Nucleus accumbens (tissue), 56 donors: ENCODE measurements at places on chromosomes 12 and 14.

DNA sequence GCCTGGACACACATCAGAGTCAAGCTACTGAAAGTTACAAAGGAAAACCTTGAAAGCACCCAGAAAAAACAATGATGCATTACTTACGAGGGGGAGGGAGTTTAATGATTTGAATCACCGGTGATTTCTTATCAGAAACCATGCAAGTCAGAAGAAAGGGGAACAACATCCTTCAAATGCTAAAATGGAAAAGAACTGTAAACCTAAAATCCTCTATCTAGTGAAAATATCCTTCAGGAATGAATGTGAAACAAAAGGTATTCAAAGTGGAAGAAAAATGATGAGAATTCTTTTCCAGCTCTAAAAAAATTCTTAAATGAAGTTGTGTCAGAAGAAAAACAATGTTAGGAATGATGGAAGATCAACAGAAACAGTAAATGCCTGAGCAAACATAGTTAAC, 16.8 kb downstream of the SCAF11 start:
- no peak for DNase-seq

- DNase-seq, result no peak
Observed at GRCh38 chr14:96616161-96616721, 114.1 kb downstream of the PAPOLA start.

- no peak for DNase-seq
Observed at GRCh38 chr14:91918186-91918883, 29.2 kb downstream of the FBLN5 start.

DNA sequence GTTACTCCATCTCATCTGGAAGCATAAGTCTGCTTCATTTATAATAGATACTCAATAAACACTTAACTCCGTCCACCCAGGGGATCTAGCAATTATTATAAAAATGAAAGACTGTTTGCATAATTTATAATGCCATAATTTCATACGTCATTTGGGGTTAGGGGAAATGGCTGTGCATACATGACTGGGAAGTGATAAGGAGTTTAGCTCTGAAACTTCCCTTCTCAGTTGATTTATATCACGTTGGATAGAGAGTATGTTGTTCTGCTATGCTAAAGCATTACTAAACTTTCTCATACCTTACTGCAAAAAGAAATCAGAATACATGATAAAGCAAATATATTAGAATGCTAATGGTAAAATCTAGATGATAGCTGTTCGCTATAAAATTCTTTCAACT, 90.4 kb upstream of the DYNC1H1 start:
- DNase-seq, result no peak

GRCh38 chr14:74856366-74856765, 19.6 kb downstream of the PROX2 start:
- DNase-seq, result no peak

- no peak for DNase-seq
Observed at GRCh38 chr12:124493809-124494750, 73.3 kb downstream of the NCOR2 start.

DNA sequence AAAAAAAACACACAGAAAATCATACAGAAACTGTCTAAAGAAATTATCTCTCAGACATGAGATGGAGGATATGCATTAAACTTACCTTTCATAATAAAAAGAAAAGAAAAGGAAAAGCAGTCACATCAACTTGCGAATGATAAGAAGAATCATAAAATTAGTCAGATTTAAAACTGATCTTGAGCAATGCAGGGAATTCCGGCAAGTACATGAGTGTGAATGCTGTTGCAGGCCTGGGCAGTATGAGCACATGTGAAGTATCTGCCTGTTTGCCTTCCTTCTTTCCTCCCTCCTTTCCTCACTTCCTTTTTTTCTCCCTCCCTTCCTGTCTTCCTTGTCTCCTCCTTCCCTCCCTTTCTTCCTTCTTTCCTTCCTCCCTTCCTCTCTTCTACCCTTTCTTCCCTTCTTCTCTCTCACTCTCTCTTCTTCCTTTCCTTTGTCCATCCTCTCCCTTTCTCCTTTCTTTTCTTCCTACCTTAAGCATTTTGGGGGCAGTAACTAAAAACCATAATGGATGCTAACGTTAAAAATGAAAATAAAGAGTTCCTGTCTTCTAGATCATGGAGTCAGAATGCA, 38.5 kb upstream of the SLC6A15 start:
- no peak for DNase-seq

DNA sequence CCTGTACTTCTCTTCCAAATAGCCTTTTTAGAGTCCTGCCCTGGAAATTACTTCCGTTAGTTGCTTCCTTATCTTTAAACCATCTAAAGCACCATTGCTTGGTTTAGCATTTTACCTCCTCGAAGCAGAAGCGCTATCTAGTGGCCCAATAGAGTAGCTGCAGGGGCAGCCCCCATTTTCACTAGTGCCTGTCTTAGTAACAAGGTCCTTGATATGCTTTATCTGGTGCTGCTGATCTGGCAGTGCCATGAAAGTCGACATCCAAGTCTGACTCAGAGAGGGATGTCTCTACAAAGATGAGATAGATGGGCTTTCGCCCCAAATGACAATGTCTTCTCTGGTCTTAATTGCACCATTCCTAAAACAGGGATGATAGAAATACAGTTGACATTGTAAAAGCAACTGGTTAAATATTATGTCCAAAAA, 25.0 kb upstream of the CIT start:
- no peak for DNase-seq

GRCh38 chr12:44833561-44833960, 42.6 kb downstream of the NELL2 start:
- no peak for DNase-seq

GRCh38 chr14:104264495-104265265, 126.3 kb downstream of the KIF26A start:
- DNase-seq, result no peak

- DNase-seq, result no peak
Observed at GRCh38 chr12:49263400-49263763, 1.5 kb upstream of the TUBA1C start.

DNA sequence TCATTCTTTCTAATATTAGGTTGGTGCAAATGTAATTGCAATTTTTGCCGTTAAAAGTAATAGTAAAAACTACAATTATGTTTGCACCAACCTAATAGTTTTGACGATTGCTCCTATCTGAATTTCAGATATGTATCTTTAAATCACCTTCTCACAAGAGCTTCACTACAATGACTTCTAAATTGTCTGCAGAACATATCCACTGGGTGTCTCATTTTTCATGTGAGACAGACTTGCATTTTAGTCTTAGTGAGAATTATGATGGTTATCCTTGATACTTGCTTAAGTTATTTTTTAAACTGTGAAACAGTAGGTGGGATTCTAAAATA, 84.6 kb downstream of the ITPR2 start:
- DNase-seq, result no peak

- no peak for DNase-seq
Observed at GRCh38 chr12:106114447-106115068, 24.2 kb downstream of the NUAK1 start.

- DNase-seq, result no peak
Observed at GRCh38 chr12:115660211-115660805, 617.2 kb downstream of the MED13L start.

- no peak for DNase-seq
Observed at GRCh38 chr12:114408471-114408885, 2.5 kb upstream of the TBX5 start.

DNA sequence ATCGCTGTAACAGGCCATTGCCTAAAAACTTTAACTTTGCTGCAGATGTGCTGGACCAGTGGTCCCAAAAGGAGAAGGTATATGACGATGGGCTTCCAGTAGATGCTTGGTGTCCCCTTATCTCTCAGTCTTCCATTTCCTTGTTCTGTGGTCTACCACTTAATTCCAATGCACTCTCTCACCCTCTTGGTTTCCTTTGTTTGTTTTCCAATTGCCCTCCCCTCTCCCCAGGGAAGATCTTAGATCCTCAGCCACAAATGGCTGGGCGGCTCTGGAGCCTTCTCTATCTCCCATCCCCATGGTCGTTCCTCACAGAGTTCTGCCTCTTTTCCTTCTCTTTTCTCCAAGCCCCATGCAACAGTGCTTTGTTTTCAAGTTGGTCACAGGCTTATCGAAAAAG, 584 bp downstream of the ACSM4 start:
- DNase-seq, result no peak

DNA sequence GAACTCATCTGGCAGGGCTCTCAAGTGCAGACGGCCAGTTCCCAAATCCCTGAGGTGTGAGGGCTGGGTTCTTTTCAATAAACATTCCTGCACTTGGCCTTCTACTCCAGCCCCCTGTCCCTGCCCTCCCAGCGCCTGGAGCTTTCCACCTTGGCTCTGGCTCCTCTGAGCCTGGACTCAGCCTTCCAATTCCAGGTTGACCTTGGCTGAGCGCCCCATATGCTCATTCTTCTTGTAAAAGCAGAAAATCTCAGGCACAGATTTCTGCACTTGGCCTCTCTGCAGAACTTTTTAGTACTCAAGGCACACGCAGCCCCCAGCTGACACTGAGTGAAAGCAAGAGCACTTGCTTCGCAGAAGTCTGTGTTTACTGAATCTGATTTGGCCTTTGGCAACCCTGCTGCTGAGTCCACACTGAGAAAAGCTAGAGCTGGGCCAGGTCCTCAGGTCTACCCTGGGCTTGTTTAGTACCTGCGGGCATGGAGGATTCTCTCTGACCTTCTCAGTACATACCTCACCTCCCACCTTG, 222.7 kb downstream of the MSRB3 start:
- DNase-seq, result no peak
